KBM-7 (cell line): ENCODE measurements at places on chromosomes 3 and 15.

- DNase-seq = no peak
These were observed 508.3 kb downstream of the TUSC7 start for GRCh38 chr3:117217760-117218316.

GRCh38 chr3:118036215-118036614 is 998.4 kb downstream of the IGSF11 start:
- no peak for DNase-seq

DNA sequence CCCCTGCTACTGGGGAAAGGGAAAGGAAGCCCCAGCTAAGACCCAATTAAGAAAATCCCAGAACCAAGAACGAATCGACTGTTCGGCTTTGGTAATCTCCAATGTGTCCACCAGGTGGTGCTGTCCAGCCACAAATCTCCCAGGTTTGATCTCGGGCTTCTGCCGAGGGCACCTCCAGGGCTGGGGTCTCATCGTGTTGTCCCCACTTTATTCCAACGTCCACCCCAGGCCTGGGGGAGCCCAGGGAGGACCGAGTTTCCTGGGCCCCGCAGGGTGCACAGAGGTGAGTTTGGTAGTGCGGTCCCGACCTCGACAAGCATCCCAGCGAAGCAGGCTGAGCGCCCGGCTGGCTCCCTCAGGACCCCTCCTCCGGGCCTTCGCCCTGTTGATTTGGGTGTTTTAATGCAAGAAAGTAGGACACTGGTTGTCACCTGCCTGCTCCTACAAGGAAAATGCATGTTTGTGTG is 185.1 kb downstream of the GOLGA6L6 start:
- DNase-seq = peak; percentile 88

- DNase-seq = no peak
These were observed 753.4 kb downstream of the FHIT start for GRCh38 chr3:60497902-60498301.

DNA sequence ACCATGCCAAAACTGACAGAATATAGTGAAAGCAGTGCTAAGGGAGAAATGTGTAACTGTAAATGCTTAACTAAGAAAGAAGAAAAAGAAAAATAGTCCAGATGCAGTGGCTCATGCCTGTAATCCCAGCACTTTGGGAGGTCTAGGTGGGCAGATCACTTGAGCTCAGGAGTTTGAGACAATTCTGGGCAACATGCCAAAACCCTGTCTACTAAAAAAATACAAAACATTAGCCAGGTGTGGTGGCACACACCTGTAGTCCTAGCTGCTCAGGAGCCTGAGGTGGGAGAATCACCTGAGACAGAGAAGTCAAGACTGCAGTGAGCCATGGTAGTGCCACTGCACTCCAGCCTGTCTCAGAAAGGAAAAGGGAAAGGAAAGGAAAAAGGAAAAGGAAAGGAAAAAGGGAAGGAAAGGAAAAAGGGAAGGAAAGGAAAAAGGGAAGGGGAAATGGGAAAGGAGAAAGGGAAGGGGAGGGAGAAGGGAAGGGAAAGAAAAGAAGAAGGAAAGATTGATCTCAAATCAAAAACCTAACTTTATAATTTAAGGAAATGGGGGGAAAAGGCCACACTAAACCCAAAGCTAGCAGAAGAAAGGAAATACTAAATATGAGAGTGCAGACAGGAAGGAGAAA is 20.3 kb downstream of the C3orf33 start:
- no peak for DNase-seq

GRCh38 chr3:196398782-196399181 is 33.4 kb downstream of the UBXN7 start:
- no peak for DNase-seq

DNA sequence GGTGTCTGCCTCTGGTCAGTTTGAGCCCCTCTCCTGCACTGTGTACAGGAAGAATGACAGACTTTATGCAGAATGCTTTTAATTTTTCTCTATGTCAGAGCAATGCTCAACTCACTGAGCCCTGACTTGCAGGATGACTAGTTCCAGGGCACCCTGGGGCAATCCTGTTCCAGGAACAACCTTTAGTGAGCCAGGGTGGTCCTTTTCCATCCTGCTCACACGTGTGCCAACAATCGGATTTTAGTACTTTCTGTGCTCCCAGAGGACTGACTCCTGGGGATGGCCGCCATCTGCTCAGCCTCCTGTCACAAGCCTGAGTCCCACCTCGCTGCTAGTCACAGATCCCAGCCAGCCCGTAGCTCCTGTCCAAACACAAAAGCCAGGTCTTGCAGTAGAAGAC is 48.2 kb upstream of the ALDH1A3 start:
- DNase-seq = no peak
